ENCODE measurements at places on chromosomes 5 and 9.

- DNase-seq: no peak
Measured at GRCh38 chr9:75894566-75894965, 4.1 kb downstream of the PCSK5 start.

GRCh38 chr9:109974918-109975276 is 194.9 kb downstream of the PALM2AKAP2 start:
- DNase-seq: no peak

DNA sequence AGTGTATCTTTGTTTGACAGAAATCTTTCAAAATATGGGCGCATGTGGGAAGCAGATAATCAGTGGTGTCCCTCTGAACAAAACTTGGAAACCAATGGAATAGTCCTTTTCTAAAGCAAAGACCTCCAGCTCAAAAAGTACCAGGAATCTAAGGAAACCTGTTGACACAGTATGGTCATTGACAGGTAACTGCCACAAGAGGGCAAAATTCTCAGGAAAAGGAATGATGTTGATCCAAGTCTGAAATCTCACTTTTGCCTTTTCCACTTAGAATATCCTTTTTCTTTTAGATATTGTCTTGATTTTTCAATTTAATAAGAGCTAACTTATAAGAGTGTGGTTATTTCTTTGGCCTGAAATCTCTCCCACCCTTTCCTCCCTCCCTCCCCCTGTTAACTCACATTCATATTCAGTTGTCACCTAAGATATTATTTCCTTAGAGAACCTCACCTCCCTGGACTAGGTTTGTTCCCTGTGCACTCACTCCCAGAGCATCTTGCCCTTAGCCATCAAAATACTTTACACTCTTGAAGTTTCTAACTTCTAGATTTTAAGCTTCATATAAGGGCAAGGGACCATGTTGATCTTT is 59.0 kb upstream of the BARX1 start:
- DNase-seq: peak; percentile 51

GRCh38 chr5:89847743-89848142 is 561.8 kb downstream of the CETN3 start:
- DNase-seq: no peak

GRCh38 chr5:2013301-2014057 is 130.8 kb upstream of the IRX4 start:
- no peak for DNase-seq

GRCh38 chr5:91182763-91183162 is 200.4 kb downstream of the ARRDC3 start:
- peak; percentile 5 for DNase-seq

GRCh38 chr9:99071313-99072039 is 33.4 kb upstream of the TGFBR1 start:
- DNase-seq: no peak

DNA sequence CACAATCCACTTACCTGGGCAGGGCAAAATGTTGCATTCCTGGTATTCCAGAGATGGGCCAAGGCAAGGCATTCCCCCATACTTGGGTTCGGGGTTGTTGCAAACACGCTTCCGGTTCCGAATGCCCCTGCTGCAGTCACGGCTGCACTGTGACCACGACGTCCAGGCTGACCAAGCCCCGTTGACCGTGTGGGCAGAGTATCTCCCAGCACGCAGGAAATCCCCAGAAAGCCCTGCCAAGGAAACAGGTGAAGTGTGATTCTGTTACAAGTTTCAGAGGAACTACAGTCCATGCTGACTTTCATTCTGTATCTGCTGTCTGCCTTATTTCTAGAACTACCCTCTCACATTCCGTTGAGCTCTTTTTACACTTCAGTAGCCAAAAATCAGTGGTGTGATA is 483.0 kb downstream of the SEMA5A start:
- no peak for DNase-seq

GRCh38 chr9:121474231-121474947 is 25.3 kb downstream of the GGTA1 start:
- DNase-seq: no peak

GRCh38 chr5:6081727-6082210 is 296.6 kb downstream of the MED10 start:
- DNase-seq: no peak
